NCI-H187 (cell line): ENCODE measurements at places on chromosomes 1 and 21.
A peak's percentile ranks its signal among the peaks of the same experiment; 100 is the strongest.

- no peak for DNase-seq
Observed at GRCh38 chr1:172549621-172550280, 16.8 kb downstream of the SUCO start.

DNA sequence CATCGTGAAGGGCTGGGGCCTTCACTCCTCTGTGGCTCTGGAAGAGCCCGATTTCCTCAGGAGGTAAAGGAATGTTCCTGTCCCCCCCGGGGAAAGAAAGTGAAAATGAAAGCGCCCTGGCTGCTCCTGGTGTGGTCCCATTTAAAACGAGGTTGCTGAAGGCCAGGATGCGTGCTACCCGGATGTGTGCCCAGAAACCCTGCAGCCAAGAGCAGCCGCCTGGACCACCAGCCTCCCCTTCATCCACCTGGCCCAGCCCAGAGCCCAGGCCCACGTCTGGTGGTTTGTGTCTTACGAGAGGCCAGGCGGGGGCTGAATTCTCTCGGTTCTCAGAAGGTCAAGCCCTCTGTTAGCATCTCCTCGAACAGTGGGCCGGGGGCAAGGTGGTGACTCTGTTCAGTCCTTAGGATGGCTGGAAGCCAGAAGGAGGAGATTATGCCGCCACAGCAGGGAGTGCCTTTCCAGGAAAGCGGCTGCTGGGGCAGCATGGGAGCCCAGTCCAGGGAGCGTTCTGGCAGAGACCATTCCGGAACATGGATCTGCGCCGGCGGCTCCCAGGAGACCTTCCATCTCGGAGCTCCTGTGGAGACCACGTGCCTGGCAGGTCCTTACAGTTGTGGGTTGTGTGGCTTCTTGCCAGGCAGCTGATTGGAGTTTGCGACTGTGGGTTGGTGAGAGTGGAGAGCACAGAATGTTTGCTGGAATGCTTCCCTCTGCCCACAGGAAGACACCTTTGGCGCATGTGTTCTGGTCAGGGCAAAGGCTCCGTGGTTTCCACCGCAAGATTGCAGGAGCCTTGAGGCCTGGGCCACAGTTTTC is 1.4 kb downstream of the GUK1 start:
- DNase-seq = no peak

GRCh38 chr21:43778469-43779335 is 2.6 kb upstream of the CSTB start:
- DNase-seq = no peak

- no peak for DNase-seq
Observed at GRCh38 chr1:234001817-234002216, 97.3 kb downstream of the SLC35F3 start.

DNA sequence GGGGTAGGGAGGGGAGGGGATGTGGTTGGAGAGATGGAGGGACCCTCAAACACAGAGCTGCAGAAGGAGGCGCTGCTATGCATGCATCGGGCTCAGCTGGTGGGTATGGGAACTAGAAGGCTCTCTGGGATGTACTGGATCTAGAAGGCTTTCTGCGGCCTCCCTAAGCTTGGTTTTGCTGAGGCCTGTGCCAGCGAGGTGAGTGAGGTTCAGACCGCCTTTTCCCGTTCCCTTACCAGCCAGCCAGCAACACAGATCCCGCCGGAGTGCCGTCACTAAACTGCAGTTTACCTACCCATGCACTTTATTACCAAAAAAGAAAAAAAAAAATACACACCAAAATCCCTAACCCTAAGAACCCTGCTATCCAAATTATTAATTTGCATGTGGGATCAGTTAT is 180.2 kb downstream of the PRDM16 start:
- DNase-seq = no peak

DNA sequence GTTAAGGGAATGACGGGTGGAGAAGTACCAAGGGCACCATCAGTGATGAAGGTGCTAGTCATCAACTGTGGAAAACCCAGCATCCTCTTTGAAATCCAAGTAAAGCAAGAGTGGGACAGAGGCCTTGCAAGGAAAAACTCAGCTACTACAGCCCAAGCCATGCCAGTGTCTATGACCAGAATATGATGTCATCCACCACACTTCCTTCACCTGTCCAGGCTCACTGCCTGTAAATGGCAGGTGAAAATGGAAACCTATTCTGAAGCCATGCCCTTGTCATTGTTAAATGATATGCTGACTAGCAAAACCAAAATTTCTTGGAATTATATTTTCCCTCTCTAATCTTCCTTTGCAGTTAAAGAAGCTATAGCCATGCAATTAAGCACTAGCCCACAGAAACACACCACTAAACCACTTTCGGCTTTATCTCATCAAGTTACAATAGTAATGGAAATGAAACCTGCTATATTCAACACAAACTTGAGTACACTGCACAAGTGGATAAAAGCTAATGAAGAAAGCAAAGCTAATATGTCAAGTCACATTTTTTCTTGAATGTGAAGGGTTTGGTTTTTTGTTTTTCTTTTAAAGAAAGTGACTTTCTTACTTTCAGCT is 96.3 kb upstream of the RALGPS2 start:
- no peak for DNase-seq

DNA sequence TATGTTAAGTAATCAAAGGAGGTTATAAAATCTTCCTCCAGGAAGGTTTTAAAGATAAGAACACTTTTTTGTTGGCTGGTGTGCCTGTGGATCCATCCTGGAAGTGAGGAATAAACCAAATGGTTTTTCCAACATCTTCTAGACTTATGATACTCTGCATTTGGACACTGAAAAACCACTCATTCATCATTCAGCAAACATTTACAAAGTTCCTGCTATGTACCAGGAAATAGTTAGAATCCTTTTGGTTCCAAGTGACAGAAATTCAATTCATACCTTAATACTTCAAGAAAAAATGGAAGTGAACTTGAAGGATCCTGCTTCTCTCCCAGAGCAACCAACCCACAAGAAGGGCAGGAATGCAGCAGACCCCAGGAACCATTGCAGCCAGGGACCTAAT is 39.6 kb upstream of the PIGC start:
- DNase-seq = no peak

DNA sequence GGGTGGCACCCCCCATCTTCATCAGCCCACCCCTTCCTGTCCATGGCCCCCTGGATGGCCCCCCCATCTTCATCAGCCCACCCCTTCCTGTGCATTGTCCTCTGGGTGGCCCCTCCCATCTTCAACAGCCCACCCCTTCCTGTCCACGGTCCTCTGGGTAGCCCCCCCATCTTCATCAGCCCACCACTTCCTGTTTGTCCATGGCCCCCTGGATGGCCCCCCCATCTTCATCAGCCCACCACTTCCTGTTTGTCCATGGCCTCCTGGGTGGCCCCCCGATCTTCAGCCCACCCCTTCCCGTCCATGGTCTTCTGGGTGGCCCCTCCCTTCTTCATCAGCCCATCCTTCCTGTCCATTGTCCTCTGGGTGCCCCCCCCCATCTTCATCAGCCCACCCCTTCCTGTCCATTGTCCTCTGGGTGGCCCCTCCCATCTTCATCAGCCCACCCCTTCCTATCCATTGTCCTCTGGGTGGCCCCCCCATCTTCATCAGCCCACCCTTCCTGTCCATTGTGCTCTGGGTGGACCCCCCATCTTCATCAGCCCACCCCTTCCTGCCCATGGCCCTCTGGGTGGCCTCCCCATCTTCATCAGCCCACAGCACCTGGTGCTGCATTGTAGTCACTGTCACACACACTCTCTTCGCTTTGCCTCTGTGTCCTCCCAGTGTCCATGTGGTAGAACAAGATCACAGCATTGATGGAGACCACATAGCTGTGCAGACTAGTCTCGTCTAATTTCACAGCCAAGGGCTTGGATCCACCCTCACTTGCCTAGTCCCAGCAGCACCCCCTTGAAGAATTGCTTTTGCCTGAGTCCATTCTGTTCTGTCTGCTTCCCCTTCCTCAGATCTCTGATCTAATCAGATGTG is 95.9 kb downstream of the PCBP3 start:
- DNase-seq = no peak

- no peak for DNase-seq
Observed at GRCh38 chr1:159889821-159890252, 10.1 kb downstream of the CFAP45 start.

DNA sequence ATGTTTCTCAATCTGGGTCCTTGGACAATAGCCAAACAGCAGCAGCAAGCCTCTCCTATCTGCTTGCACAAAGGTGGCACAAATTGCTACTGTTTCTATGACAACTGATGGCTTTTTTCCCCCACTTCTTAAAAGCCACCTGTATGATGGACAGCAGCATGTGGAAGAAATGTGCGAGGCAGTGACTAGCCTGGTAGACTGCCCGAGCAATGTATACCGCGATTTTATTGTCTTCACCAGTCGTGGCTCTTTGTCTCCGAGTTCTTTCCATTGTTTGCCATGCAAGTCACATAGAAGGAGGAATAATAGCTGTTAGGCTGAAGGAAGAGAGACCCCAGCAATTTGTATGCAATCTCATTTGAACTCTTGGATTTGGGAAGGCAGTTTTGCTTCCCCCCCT is 79.4 kb downstream of the S1PR1 start:
- no peak for DNase-seq

- no peak for DNase-seq
Observed at GRCh38 chr1:167344112-167344511, 123.4 kb downstream of the POU2F1 start.

DNA sequence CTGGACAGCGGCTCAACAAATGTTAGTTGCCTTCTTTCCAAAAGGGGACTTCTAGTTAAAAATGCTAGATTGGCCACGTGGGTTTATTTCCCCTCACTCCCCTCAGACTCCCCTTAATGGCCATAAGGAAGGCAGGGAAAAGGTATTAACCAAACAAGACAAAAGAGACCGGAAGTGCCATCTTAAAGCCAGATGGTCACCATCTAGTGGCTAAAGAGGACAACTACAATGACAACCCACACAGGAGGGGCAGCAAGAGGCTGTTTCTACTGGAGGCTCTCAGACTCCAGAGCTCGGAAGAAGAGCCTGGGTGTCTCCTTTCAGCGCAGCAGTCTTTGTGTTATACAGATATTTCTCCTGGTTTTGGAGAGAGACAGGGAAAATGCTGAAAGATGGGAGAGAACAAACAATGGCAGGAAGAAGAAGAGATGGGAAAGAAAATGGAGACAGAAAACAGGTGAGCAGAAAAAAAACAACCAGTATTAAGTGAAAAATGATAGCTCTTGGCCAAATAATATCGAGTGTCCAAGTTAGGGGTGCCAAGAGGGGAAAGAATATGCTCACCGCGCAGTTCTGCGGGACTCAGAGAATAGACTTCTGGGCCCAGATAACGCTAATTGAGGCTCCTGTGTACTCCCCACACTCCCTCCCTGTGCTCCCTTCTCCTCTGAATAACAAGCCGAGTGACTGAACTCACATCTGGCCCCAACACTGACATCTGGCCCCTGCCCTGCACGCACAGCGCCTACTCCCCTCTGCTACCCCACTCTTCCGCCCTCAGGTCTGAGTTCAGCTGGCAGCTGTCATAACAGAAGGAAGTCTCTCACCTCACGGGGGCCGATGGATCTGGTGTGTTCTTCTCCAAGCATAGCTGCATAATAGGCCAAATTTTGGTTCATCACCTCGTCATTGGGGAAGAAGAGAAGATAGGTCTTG is 9.6 kb downstream of the P3H1 start:
- peak; percentile 4 for DNase-seq

GRCh38 chr1:6473974-6474814 is 8.2 kb upstream of the TNFRSF25 start:
- DNase-seq = peak; percentile 83

DNA sequence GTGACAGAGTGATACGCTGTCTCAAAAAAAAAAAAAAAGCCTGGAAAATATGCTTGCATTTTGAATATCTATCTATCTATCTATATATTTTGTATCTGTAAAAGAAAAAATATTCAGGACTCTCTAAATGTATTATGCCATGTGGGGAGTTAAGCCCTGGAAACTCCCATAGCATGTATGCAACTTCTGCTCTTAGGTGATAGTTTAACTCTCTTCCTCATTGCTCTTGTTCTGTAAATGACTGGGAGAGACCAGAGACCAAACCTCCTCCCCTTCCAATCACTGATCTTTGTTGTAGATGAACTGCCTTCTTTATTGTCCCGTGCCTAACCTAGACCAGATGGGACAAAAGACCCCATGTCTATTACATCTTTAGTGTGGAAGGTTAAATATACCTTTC is 37.6 kb upstream of the CAMTA1 start:
- no peak for DNase-seq

DNA sequence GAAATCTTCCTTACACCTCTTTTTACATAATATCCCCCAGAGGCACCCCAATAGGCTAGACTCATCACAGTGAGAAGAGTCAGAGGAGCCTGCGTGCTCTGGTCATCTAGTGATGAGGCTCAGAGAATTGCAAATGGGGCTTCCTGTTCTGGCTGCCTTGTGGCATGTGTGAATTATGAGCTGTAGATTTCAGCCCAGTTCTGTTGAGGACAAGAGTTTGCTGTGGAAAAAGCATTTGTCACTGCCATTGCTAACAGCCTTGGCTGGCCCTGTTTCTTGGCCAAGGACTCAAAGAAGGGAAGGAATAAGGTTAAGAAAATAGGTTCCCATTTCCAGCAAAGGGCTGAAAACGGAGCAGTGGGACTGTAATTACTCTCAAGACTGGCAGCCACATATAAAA is 30.7 kb downstream of the MRAP start:
- no peak for DNase-seq

- DNase-seq = no peak
Observed at GRCh38 chr1:59514061-59514909, 217.4 kb downstream of the FGGY start.

GRCh38 chr1:180762796-180763195 is 131.0 kb downstream of the XPR1 start:
- DNase-seq = no peak

DNA sequence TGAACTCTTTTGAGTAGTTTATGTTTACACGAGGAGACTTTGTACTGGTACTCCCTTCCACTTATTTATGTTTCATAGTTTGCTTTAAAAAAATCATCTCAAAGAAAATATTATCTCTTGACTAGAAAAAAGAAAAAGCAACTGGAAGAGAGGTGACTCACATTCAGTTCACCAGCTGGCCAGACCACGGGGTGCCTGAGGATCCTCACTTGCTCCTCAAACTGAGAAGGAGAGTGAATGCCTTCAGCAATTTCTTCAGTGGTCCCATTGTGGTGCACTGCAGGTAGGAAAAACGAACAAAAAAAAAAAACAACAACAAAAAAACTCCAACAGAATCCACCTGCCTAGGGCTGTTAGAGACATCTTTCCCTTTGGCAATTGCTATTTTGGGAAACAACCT is 102.9 kb downstream of the PTPRC start:
- DNase-seq = no peak

DNA sequence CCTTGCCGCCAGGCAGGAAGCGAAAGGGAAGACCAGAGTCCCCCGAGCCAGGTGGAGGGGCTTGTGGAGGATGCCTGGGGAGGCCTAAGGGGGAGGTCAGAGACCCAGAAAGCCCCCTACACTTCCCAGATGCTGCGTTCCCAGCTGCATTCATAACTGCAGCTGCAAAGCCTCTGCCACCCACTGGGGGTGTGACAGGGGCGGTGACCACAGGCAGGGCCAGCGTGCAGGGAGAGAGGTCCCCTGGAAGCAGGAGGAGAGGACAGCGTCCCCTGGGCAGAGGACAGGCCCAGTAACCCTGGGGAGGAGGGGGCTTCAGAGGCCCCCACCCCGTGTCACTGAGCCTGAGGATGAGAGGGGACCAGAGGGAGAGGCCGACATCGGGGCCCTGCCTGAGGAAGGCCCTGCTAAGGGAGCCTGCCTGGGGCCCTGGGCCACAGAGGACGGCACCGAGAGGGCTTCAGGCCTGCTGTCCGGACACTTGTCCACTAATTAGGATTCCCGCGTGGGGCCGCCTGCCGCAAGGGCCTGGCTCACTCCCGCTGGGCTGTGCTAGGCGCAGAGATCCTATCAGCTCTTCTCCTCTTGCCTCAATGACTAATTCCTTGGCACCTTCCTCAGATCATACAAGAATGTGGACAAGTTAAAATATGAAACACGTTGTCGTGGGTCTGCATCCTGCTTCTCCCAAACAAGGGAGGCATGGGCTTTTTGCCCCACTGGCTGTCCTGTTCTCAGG is 49.1 kb upstream of the CCDC27 start:
- DNase-seq = no peak
